ENCODE measurements at places on chromosomes 6 and 20.

DNA sequence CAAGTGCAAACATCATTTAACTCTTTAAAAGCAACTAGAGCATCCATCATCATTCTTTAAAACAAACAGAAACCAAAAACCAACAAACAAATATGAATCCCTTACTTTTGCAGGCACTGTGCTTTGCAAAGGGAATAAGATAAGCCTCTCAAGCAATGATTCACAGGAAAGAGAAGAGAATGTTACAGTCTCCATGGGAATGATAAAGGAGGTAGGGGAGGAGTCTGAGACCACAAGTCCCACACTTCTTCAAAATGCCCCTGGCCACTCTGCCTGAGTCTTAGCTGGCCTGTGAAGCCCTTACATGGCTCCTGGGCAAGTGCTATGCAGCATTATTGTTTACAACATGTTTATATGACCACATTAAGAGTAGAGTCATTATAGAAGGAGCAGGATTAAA lies 257.7 kb upstream of the MARCKS start:
- no peak for DNase-seq
- H3K36me3 ChIP-seq, result no peaks in the 10 kb centered on the region
- H3K27ac ChIP-seq, result no peak overlapping the region
- H3K27me3 ChIP-seq, result no peaks in the 10 kb centered on the region
- peaks cover 13% of the 10 kb centered on the region for H3K4me1 ChIP-seq

- no peak overlapping the region for H3K27ac ChIP-seq
- H3K36me3 ChIP-seq, result no peaks in the 10 kb centered on the region
- no peaks in the 10 kb centered on the region for H3K4me1 ChIP-seq
- H3K4me3 ChIP-seq, result no peak overlapping the region
- no peak for DNase-seq
These were observed 43.9 kb upstream of the DEK start for GRCh38 chr6:18308070-18308735.

- H3K4me1 ChIP-seq, result peaks cover 24% of the 10 kb centered on the region
- no peaks in the 10 kb centered on the region for H3K27me3 ChIP-seq
- no peak overlapping the region for H3K27ac ChIP-seq
- DNase-seq, result no peak
- H3K36me3 ChIP-seq, result no peaks in the 10 kb centered on the region
- no peak overlapping the region for H3K4me3 ChIP-seq
These were observed 3.2 kb downstream of the SULF2 start for GRCh38 chr20:47782076-47782475.

- H3K4me3 ChIP-seq, result no peak overlapping the region
- no peaks in the 10 kb centered on the region for H3K4me1 ChIP-seq
- no peaks in the 10 kb centered on the region for H3K36me3 ChIP-seq
- no peaks in the 10 kb centered on the region for H3K27me3 ChIP-seq
- H3K27ac ChIP-seq, result no peak overlapping the region
These were observed 13.8 kb downstream of the TREM1 start for GRCh38 chr6:41272591-41273240.

- no peaks in the 10 kb centered on the region for H3K27me3 ChIP-seq
- no peak overlapping the region for H3K4me3 ChIP-seq
- no peaks in the 10 kb centered on the region for H3K4me1 ChIP-seq
- no peak for DNase-seq
- H3K36me3 ChIP-seq, result no peaks in the 10 kb centered on the region
These were observed 145.7 kb downstream of the RIMS1 start for GRCh38 chr6:72032086-72032485.

GRCh38 chr6:47276377-47276776 lies 33.3 kb downstream of the TNFRSF21 start:
- peaks cover 37% of the 10 kb centered on the region for H3K36me3 ChIP-seq
- no peak overlapping the region for H3K4me3 ChIP-seq
- peaks cover 32% of the 10 kb centered on the region for H3K4me1 ChIP-seq
- no peak for DNase-seq
- H3K27me3 ChIP-seq, result no peaks in the 10 kb centered on the region

DNA sequence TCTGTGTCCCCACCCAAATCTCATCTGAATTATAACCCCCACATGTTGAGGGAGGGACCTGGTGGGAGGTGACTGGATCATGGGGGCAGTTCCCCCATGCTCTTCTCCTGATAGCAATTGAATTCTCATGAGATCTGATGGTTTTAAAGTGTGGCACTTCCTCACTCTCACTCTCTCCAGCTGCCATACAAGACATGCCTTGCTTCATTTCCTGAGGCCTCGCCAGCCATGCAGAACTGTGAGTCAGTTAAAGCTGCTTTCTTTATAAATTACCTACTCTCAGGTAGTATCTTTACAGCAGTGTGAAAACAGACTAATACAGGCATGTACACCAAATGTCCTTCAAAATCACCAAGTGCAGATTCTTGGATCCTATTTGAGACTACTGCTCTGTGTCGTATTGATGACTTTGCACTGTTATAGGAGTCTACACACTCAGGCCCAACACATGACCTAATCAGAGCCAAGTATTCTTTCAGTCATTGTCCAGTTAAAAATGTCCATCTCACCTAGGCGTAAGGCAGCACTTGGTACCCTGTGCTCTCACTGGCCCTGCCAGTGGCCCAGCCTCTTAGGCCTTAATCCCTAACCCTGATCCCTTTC lies 52.8 kb upstream of the UST start:
- no peaks in the 10 kb centered on the region for H3K36me3 ChIP-seq
- H3K27ac ChIP-seq, result no peak overlapping the region
- H3K4me1 ChIP-seq, result no peaks in the 10 kb centered on the region
- H3K27me3 ChIP-seq, result no peaks in the 10 kb centered on the region
- no peak overlapping the region for H3K4me3 ChIP-seq

DNA sequence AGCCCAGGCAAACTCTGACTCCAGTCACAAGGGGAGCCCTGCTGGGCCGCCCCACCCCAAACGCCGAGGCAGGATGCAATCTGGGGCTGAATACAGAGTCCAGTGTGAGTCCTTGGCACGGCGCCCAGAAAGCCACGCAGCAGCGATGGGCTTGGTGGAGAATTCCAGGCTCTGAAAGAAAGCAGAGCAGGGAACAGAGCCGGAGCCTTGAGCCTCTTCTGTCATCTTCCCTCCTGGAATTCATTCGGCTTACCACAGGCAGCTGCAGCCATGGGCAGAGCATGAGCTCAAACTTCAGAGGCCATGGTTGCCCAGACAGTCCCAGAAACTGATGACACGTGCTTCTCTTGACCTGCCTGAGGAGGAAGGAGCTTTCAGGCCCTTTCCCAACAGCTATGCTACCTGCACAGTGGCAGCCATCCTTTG lies 441.1 kb upstream of the JARID2 start:
- H3K27me3 ChIP-seq, result no peaks in the 10 kb centered on the region
- H3K4me3 ChIP-seq, result no peak overlapping the region
- no peaks in the 10 kb centered on the region for H3K36me3 ChIP-seq

DNA sequence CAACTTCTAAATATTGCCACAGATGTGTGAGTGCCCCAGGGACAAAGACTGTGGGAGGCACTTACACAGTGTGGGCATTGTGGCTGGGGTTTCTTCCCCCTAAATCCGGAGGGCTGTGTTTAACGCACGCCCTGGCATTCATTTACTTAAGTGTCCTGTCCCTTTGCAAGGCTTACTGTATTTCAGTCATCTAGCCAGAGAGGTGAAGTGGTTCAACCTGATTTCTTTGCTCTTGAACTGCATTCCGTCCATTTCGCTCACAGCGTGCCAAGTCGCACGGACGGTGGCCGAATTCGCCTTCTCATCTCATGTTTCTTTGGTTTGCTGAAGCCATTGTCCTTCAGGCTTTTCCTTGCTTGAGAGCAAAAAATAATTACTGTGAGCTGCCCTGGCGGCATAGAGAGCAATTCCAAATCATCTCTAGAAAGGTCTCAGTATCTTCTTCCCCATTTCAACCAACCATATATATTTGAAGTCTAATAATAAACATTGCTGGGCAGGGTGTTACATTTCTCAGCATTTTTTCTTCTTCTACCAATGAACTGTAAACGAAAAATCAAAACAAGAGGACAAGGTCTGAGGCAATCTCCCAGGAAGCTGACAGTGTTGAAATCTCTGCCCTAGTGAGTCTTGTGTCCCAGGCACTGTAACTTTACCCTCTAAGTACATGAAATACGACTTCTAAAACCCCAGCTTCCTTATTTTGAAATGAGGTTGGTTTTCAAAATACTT lies 16.9 kb downstream of the SYTL3 start:
- DNase-seq, result no peak
- no peaks in the 10 kb centered on the region for H3K27me3 ChIP-seq
- H3K4me1 ChIP-seq, result peaks cover 17% of the 10 kb centered on the region
- no peak overlapping the region for H3K4me3 ChIP-seq
- H3K27ac ChIP-seq, result no peak overlapping the region
- no peaks in the 10 kb centered on the region for H3K36me3 ChIP-seq

GRCh38 chr6:158290040-158290439 lies 22.2 kb upstream of the TULP4 start:
- no peaks in the 10 kb centered on the region for H3K4me1 ChIP-seq
- DNase-seq, result no peak
- no peak overlapping the region for H3K27ac ChIP-seq
- H3K4me3 ChIP-seq, result no peak overlapping the region
- no peaks in the 10 kb centered on the region for H3K27me3 ChIP-seq
- peaks cover 10% of the 10 kb centered on the region for H3K36me3 ChIP-seq

GRCh38 chr6:11486051-11486450 lies 51.5 kb upstream of the TMEM170B start:
- H3K4me3 ChIP-seq, result no peak overlapping the region
- no peaks in the 10 kb centered on the region for H3K4me1 ChIP-seq
- H3K27ac ChIP-seq, result no peak overlapping the region
- H3K27me3 ChIP-seq, result no peaks in the 10 kb centered on the region

GRCh38 chr20:40497899-40498691 lies 190.9 kb downstream of the MAFB start:
- no peaks in the 10 kb centered on the region for H3K36me3 ChIP-seq
- H3K4me3 ChIP-seq, result no peak overlapping the region
- H3K4me1 ChIP-seq, result no peaks in the 10 kb centered on the region
- DNase-seq, result no peak
- H3K27me3 ChIP-seq, result no peaks in the 10 kb centered on the region
- no peak overlapping the region for H3K27ac ChIP-seq

DNA sequence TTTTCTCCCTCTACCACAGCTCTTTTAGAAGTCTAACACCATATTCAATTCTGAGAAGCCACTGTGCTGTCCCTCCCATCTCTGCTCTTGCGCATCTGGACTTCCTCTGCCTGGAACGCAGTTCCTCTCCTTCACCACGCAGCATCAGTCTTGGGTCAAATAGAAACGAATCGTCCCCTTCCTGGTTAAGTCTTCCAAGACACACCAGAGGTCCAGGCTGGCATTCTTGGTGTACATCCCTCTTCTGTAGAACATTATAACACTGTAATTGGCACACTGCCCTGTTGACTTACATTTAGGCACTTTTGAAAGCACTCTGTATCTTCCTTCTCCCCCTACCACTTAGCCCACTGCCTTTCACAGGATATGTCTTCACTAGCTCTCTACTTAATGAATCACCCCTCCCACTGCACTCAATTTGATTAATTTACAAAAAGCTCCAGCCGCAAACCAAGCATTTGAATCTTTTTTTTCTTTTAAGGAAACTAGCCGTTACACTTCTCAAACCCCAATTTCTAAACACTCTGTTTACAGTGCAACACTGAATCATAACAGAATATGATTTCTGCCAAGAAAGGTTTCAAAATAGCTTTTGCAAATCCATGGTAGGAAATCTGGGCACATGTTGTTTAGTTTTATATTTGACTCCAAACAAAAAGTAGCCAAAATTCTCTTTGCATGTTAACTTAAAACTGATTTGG lies 140.8 kb upstream of the CARMIL1 start:
- H3K4me1 ChIP-seq, result peaks cover 5% of the 10 kb centered on the region
- peak overlapping the region; percentile 37 for H3K4me3 ChIP-seq
- no peaks in the 10 kb centered on the region for H3K36me3 ChIP-seq
- no peaks in the 10 kb centered on the region for H3K27me3 ChIP-seq
- DNase-seq, result peak; percentile 51

Measured in stomach (tissue), 19 donors.